Left kidney (tissue), 8 donors: ENCODE measurements at places on chromosomes 3 and 15. TPM values are rescaled to one million over a fixed set of nuclear protein-coding genes. Genes with fewer than 3 reads are reported as not detected.

DNA sequence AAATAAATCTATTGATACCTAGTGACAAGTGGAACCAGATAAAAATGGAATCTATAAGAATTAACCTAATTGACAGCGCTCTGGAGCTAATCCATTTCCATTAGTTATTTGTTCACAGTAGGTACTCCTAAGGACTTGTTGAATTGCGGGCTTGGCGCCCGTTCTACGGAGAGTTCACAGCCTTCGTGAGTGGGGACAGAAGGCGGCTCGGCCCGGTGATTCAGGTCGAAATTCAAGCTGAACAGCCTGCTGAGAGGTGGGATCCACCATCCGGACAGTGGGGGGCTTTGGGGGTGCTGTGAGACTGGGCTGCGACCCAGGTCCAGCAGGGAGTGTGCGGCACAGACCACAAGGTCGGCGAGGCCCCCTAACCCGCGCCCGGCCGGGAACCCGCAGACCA lies 779 bp upstream of the CTNNB1 start:
- DNase-seq: no peak

- no peak for DNase-seq
Measured at GRCh38 chr3:71039332-71039731, 544.2 kb downstream of the FOXP1 start.

GRCh38 chr15:45641374-45641781 lies 6.5 kb downstream of the SQOR start:
- DNase-seq: no peak

DNA sequence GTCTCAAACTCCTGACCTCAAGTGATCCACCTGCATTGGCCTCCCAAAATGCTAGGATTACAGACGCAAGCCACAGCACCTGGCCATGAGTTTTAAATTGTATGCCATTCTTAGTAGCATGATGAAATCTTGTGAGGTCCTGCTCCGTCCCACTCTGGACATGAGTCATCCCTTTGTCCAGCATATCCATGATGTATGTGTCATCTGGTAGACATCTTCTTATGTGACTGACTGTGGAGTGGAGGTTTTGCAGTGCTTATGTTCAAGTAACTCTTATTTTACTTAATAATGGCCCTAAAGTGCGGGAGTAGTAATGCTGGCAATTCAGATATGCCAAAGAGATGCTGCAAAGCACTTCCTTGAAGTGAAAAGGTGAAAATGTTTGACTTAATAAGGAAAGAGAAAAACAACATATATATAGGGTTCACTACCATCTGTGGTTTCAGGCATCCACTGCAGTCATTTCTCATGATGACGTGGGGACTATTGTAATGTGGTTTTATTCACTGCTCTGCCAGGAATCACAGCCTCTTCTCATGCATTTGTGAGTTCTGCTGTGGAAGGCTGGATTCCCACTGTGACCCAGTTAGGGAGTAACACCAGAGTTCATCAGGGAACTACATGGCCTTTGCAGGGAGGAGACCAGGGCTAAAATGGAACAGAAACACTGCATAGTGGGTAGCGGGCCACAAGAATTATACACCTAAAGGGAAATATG lies 204.6 kb upstream of the STRIT1 start:
- DNase-seq: no peak

- no peak for DNase-seq
Measured at GRCh38 chr3:99458013-99458412, 180.4 kb upstream of the COL8A1 start.

The TRPM1 gene
- polyA plus RNA-seq: 0.07 TPM

The SPATA12 gene
- polyA plus RNA-seq: 0.22 TPM
